ENCODE measurements at places on chromosomes 3 and 15.

- DNase-seq, result peak; percentile 75
Observed at GRCh38 chr15:101578443-101578894, 73.7 kb downstream of the TM2D3 start.

GRCh38 chr3:72413228-72413627 is 435.0 kb downstream of the SHQ1 start:
- DNase-seq, result peak; percentile 90

DNA sequence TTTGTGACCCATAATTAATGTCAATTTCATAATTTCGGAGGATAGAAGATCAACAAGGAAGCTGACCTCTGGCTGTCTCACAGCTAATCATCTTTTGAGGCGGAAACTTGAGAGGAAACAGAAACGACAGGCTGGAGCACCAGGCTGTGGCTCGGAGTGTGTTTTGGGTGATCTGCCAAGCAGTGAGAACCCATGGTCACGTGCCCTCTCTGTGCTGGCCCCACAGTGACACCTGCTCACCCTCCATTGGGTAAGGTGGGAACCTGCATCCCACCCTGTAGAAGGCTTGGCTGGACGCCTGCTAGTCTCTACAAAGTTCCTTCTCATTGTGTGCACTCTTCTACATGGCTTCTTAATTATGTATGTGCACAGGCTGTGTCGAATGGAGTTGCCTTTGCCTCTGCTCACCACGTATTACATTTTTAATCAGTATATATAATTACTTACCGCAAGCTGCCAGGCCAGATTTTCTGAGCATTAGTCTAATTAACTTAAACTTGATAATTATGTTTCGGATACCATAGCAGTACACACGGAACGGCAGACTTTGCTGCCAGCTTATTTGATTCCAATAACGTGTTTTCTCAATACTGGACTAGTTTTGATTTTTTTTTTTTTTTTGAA is 719.4 kb upstream of the CFAP20DC start:
- DNase-seq, result no peak

DNA sequence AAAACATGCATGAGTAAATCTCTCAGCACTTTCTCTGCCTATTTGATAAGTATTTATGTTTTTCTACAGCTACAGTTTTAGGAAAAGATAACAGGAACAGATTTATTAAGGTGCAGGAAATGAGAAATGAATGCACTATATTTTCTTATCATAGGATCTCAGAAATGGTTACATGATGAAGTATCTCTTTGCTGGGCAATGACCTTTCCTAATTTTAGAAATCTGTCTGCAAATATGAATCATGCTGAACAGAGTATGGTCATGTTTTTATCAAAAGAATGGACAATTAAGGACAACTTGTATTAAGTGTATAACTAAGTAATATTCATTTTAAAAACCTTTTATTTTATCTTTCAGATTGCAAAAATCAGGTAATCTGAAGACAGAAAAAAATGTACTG is 53.8 kb upstream of the SPPL2A start:
- DNase-seq, result no peak

GRCh38 chr15:89429023-89429422 is 67.4 kb downstream of the RHCG start:
- DNase-seq, result no peak

DNA sequence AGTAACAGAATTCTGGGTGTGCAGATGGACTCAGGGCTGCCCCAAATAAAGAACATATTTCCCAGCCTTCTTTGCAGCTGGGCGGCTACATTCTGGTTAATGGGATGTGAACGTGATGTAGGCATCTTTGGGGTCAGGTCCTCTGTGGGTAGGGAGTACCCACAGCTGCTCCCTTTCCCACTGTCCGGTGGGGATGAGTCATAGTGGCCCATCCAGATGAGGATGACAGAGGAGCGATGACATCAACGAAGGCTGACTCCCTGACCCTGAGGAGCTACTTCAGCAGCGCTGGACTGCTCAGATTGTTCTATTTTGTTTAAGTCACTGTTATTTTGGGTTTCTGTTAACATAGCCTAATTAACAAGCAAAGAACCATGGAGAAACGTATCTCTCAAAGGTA is 38.0 kb downstream of the SRPRB start:
- no peak for DNase-seq

GRCh38 chr3:57919987-57920386 is 88.2 kb upstream of the FLNB start:
- DNase-seq, result no peak

- no peak for DNase-seq
Observed at GRCh38 chr15:82100111-82100929, 54.5 kb upstream of the MEX3B start.

- DNase-seq, result no peak
Observed at GRCh38 chr3:170350515-170351413, 6.8 kb upstream of the SKIL start.

- DNase-seq, result no peak
Observed at GRCh38 chr3:169298247-169298992, 365.1 kb downstream of the MECOM start.

GRCh38 chr15:62873203-62873602 is 169.3 kb upstream of the TPM1 start:
- no peak for DNase-seq

- no peak for DNase-seq
Observed at GRCh38 chr3:116849261-116849688, 139.7 kb downstream of the TUSC7 start.

- no peak for DNase-seq
Observed at GRCh38 chr3:175039875-175040274, 180.7 kb downstream of the NAALADL2 start.

GRCh38 chr3:25376340-25376739 is 51.7 kb upstream of the RARB start:
- no peak for DNase-seq

- DNase-seq, result no peak
Observed at GRCh38 chr15:48634893-48635292, 10.6 kb downstream of the FBN1 start.

- DNase-seq, result no peak
Observed at GRCh38 chr15:23773093-23773492, 86.0 kb upstream of the NDN start.

DNA sequence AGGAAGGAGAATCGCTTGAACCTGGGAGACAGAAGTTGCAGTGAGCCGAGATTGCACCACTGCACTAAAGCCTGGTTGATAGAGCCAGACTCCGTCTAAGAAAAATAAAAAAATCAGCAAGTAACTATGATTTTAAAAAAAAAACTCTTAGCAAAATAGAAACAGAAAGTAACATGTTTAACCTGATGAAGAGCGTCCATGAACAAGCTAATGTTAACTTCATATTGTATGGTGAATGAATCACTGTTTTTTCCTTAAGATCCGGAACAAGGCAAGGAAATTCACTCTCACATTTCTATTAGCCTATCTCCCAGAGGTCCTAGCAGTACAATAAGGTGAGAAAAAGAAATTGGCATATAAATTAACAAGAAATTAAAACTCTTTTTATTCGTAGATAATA is 69.0 kb downstream of the RFX7 start:
- DNase-seq, result no peak

GRCh38 chr3:46456118-46456517 is 8.6 kb downstream of the LTF start:
- no peak for DNase-seq

GRCh38 chr15:101450403-101451265 is 38.9 kb downstream of the PCSK6 start:
- no peak for DNase-seq

DNA sequence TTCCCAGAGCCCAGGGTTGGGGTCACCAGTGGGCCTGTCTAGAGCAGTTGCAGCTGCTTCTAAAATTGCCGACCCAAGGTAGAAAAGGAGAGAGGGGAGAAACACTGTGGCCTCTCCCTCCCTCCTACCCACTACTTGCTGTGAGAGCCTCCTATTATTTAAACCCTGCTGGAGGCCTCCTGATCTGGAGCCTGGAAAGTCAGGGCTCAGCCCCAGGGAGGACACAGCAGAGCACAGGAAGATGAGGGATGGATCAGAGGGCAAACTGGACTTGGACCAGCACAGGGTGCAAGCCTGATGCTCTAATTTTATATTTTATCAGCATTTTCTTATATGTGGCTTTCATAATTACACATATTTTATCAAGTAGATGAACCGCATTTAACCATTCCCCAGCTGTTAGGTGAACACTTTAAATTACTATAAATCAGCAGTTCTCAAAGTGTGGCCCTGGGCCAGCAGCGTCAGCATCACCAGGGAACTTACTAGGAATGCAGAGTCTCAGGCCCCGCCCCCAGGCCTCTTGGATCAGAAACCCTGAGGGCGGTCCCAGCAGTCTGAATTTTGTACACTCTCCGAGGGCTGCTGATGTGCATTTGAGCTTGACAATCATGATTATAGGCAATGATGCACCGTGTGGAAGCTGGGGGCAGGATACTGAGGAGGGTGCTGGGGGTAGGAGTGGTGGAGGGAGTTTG is 26.7 kb downstream of the SMAD3 start:
- DNase-seq, result no peak

DNA sequence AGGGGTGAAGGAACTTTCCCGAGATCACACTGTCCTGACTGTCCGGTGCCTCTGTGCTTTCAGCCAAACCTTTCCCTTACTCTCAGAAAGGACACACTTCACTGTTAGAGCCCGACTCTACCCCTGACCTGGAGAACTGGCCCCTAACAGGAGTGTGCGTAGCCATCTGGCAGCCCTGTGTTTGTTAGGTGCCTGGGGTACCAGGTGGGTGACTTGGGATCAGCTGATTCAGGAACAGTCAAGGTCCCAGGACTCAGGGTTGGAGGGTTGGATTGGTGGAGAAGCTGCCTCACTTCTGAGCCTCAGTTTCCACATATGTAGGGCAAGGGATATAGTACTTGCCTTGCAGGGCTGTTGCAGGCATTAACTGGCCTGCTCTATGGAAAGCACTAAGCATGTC is 98.3 kb upstream of the SLC6A11 start:
- no peak for DNase-seq

DNA sequence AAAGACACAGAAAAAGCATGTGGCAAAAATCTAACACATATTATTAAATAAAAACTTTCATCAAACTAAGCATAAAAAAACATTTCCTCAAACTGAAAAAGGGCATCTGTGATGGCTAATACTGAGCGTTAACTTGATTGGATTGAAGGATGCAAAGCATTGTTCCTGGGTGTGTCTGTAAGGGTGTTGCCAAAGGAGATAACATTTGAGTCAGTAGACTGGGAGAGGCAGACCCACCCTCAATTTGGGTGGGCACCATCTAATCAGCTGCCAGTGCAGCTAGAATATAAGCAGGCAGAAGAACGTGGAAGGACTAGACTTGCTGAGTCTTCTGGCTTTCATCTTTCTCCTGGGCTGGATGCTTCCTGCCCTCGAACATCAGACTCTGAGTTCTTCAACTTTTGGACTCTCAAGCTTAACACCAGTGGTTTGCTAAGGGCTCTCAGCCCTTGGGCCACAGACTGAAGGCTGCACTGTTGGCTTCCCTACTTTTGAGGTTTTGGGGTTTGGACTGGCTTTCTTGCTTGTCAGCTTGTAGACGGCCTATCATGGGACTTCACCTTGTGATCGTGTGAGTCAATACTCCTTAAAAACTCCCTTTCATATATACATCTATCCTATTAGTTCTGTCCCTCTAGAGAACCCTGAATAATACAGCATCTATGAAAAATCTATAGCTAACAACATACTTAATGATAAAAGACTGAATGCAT is 45.4 kb downstream of the DAZL start:
- no peak for DNase-seq

GRCh38 chr3:155097009-155097349 is 16.9 kb downstream of the MME start:
- DNase-seq, result no peak

DNA sequence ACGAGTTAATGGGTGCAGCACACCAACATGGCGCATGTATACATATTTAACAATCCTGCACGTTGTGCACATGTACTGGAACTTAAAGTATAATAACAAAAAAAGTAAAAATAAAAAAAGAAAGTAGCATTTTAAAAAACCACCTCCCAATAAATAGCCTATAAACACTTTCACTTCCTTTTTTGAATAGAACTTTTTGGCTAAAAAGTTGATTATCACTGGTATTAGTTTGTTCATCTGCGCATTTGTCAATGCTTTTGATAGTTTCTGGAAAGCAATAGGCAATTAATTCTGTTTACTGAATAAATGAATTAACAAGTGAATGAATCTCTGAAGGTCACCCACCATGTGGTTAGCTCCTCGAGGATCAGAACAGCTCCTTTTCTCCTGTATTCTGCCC is 179.9 kb downstream of the SLC9A9 start:
- DNase-seq, result no peak

DNA sequence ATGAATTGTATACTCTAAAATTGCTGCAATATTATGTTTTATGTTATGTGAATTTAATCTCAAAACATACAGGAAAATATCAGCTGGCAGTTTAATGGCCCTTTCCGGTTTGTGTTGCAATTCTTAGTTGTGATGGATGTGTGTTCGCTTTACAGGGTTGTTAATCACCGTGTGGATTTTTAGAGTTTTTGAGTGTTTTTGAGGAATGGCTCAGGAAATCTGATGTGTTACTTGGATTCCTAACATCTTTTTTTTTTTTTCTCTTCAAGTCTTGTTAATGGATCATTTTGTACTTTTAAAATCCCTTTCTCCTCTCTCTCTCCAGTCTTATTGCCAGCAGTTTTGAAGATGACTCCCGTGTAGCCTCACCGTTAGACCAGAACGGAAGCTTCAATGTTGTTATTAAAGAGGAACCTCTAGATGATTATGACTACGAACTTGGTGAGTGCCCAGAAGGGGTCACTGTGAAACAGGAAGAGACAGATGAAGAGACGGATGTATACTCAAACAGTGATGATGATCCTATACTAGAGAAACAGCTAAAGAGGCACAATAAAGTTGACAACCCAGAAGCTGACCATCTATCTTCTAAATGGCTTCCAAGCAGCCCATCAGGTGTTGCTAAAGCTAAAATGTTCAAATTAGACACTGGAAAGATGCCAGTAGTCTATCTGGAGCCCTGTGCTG is 35.7 kb downstream of the MGA start:
- DNase-seq, result peak; percentile 43

DNA sequence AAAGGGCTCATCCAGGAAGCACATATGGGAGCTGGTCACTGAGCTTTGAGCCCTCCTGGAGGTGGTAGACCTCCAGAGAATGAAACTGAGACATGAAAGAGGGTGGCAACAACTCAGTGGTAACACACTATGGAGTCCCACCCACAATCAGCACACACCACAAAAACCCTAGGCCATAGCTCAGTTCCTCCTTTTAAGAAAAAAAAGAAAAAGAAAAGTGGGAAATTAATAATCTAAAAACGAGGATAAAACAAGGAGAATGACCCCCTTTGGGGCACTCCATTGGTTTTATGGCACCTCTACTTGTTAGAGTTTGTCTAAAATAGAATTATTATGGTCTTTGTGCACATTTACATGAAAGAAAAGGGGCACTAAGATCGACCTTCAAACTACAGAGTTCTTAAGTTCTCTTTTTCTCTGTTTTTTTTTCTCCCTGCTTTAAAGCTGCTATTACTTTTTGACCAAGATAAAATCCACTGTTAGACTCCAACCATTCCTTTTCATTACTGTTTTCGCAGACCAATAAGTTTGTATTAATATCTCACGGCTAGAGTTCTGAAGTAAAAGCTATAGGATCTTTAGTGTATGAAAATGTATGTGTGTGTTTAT is 40.2 kb upstream of the ZBTB20 start:
- no peak for DNase-seq

DNA sequence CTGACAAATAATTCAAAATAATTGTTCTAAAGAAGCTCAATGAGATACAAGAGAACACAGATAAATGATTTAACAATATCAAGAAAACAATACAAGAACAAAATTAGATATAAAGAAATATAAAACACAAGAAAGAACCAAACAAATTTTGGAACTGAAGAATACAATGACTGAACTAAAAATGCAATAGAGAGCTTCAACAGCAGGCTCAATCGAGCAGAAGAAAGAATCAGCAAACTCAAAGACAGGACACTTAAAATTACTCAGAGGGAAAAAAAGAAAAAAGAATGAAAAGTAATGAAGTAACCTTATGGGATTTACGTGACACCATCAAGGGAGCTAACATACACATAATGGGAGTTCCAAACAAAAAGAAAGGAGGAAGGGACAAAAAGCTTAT is 32.1 kb downstream of the CCDC54 start:
- no peak for DNase-seq

All from globus pallidus (tissue), 1 donor.